ENCODE measurements at places on chromosomes 12 and 14.
A peak's percentile ranks its signal among the peaks of the same experiment; 100 is the strongest.

- no peak for DNase-seq
These were observed 16.6 kb downstream of the HIP1R start for GRCh38 chr12:122851820-122852219.

GRCh38 chr14:77565994-77566305 lies 50.5 kb downstream of the SPTLC2 start:
- no peak for DNase-seq

DNA sequence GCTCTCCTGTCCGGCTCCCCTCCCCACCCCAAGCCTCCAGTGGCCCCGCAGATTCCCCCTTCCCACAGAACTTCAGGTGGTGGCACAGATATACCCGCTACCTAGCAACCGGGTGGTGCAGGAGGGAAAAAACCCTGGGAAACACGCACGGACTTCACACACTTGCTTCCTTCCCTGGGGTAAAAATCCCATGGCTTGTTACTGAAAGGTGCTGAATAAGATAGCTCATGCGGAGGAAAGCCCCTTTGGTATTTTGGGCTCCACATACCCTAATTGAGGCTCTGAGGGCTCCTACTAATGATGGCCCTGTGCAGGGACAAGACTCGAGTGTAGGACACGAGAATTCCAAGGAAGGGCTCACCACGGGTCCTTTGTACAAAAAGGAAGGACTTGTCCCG lies 869 bp upstream of the RIMBP2 start:
- no peak for DNase-seq

DNA sequence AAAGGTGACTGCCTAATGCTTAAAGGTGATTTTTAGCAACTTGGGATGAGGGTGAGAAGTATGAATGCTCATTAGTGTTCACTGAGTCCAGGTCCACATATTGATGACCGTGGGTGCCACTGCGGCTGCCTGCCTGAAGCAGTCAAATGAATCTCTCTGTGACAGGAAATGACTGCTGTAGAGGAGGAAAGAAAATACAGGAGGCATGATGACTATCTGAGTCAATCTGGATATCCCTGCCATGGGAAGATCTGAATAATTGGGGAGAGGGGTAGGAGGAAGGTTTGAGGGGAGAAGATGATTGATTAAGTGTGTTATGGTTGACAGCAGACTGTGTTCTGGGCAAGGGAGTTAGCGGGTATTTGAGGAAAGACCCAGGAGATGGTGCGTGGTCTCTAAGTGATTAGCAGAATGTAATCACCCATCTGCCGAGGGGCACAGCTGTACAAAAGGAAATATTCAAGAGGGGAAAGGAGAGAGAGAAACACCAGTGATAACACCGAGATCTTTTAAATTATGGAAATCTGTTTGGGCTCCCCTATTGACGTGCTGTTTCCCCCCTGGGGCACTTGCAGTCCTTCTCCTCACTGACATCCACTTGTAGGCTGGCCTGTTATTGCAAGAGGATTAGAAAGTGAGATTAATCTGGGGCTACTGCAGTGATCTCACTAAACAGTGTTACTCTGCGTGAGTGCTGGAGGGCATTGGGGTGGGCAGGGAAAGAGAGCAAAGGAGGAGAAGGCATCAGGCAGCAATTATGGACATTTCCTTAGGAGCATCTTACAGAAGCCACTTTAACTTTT lies 97.7 kb downstream of the AKAP6 start:
- DNase-seq: no peak

- no peak for DNase-seq
These were observed 172.4 kb upstream of the GRIN2B start for GRCh38 chr12:14153803-14154202.

- no peak for DNase-seq
These were observed 51.3 kb downstream of the SSPN start for GRCh38 chr12:26246483-26247164.

GRCh38 chr14:105944632-105945610 lies 418.5 kb downstream of the TMEM121 start:
- DNase-seq: no peak

DNA sequence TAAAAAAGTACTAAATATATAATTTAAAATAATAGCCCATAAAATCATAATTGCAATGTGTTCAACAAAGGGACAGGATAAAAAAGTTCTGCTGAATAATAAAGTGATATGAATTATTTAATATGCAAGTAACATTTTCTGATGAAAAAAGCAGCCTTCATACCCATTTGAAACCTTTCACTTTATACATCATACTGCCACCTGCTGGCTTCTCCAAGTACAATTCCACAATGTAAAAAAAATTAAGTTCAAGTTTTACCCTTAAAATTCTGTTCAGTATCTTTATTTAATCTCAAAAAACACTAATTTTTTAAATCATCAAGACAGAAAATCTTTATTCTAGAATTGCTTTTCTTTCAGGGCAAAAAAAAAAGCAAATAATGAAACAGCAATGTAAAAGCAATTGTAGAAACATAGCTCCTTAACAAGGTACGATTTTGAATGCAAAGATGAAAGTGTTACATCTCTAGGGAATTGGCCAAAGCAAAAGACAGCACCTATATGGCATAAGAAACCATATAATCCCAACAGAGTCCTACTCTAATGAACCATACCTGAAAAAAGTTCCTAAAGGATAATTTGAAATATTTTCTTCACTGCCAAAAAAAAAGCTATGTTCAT lies 15.0 kb downstream of the MDM1 start:
- DNase-seq: peak; percentile 26

- DNase-seq: no peak
These were observed 36.4 kb upstream of the HNF1A start for GRCh38 chr12:120941846-120942405.

DNA sequence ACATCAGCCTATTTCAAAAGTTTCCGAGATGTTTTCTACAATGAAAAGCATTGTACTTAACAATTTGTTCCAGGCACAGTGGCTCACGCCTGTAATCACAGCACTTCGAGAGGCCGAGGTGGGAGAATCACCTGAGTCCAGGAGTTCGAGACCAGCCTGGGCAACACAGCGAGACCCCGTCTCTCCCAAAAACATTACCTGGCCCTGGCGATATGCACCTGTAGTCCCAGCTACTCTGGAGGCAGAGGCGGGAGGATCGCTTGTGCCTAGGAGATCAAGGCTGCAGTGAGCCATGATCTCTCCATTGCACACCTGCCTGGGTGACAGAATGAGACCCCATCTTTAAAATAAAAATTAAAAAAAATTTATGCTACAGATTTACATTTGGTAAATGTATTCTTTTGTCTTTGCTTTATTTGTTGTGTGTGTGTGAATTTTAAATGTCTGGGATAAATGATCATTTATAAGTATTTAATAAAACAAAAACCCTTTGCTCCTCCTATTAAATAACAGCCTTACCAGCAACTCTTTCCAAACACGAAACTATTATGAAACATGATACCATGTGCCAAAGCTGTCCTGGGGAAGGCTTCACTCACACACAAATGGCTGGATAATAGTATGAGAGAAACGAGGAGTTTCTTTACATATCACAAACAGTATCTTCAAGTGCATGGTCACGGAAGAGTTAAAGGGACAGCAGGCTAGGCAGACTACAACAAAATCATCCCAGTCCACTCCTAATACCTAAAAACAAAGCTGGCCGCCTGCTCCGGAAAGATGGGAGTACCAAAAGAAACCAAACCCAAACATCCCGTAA lies 1.1 kb downstream of the ATXN3 start:
- DNase-seq: no peak

DNA sequence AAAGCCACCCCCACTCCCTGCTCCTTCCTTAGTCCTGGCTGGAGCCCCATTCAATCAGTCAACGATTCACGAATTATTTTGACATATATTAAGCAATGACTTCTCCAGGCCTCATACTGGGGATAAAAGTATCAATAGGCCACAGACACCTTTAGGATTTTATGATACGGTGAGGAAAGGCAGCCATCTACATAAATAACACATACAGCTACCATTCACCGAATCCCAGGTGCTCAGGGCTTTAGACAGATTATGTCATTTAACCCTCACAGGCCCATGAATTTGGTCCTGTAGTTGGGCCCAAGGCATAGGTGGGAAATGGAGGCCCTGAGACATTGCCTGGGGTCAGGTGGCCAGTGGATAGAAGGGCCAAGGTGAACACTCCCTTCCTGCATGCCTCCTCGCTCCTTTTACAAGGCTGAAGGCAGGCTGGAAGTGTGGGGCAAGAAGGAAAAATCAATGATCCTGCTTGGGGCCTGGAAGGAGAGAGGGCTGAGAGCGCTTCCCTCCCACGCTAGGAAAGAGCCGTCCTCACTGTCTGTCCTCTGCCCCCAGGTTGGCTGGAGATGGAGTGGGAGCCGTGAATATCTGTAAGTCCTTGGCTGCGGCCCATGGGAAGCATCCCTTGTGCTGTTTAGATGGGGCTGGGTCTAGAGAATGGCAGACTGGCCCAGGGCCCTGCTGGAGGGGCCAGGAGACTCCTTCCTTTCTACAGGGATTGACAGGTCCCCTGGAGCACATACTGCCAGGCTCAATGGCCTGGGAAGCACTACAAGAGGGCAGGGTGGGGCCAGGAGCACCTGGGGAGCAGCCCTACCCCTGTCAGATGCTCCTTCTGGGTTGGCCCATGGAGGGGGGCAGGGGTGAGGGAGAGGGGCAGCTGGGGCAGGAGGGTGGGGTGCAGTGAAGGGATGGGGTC lies 14.8 kb downstream of the KRT7 start:
- DNase-seq: no peak

DNA sequence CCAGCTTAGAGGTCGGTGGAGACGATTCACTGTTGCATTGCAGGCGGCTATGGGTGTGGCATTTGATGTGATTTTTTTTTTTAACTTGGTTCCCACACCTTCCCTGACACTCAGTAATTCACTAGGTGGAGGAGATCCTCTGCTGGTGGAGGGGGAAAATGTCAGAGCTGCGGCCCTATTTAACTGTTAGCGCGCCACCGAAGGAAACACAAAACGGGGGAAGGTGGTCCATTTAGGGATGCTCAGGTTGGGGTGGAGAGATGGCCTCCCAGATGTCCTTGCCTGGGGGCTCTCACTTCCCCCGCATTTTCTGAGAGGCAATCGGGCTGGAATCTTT lies 4.3 kb upstream of the HOXC12 start:
- DNase-seq: no peak

DNA sequence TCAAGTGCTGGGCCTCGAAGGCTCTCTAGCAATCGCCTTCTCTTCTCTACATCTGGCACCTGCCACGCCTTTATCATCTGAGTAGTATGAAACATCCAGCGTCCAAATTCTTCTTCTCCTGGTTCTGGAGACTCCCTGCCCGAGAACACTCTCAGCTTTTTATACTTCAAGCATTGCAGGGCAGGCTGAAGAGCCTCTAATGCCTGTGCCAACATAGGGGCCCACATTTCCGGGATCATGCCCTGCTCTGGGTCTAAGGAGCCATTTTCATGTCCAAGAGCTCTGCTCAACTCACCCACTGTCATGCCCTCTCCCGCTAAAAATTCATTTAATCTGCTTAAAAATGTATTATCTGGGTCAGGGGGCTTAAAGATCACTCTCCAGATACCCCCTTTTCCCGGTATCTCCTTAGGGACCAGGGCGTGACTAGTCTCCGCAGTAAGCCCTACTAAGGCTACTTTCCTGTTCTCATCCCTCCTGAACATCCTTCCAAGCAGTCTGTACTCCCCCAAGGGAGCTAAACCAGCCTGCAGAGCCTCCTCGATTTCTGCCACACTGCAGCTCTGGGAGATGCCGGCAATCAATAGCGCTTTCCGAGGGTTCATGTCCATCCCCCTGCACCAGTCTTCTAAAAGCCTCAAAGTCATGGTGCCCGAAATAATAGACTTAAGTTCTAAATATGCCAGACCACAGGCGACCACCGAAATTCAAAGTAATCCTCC lies 940 bp downstream of the MOAP1 start:
- DNase-seq: no peak

DNA sequence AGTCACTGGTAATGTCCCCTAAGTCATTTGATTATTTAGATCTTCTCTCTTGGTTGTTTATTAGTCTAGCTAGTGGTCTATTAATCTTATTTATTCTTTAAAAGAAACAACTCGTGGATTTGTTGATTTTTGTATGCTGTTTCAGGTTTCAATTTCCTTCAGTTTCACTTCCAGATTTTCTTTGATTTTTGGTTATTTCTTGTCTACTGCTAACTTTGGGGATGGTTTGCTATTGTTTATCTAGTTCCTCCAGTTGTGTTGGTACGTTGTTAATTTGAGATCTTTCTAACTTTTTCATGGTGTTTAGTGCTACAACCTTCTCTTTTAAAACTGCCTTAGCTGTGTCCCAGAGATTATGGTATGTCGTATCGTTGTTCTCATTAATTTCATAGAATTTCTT lies 18.5 kb upstream of the CD69 start:
- DNase-seq: no peak

GRCh38 chr14:85576218-85576617 lies 46.3 kb downstream of the FLRT2 start:
- DNase-seq: no peak

DNA sequence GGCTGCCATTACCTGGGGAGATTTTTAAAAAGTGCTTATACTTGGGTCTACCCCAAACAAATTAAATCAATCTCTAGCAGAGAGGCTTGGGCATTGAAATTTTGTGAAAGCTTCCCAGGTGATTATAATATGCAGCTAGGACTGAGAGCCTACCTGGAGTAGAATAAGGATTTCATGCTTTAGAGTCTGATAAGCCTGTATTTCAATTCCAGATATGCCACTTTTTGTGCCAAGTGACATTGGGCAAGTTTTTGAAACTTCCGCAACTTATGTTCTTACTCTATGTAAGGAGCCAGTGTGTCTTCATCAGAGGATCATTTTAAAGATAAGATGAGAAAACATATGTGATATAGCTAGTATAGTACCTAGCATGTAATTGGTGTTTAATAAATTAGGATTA lies 159.8 kb upstream of the LRIG3 start:
- DNase-seq: no peak

- no peak for DNase-seq
These were observed 55.5 kb downstream of the CDC42BPB start for GRCh38 chr14:103001651-103002396.

DNA sequence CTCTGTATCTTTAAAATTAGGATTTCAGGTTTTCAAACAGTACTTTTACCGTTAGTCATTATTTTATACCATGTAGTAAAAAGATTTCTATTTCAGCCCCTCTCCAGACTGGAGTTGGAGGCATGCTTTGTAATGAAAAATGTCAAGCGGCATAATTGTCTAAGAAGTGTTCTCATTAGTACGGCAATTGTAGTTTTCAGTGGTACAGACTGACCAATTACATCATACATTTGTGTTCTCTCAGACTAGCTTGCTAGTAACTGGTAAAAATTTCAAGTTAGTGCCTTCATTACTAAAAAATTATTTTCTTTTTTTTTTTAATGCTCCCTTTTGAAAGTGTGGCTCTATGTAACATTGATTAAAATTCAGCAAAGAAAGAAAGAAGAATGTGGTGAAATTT lies 4.5 kb downstream of the USP30 start:
- no peak for DNase-seq

- no peak for DNase-seq
These were observed 107.0 kb downstream of the HECTD4 start for GRCh38 chr12:112275207-112275606.

- DNase-seq: no peak
These were observed 302.7 kb downstream of the CCER1 start for GRCh38 chr12:90652280-90652679.

GRCh38 chr14:75662966-75663365 lies 1.9 kb downstream of the TTLL5 start:
- DNase-seq: no peak
